Stimulated activated CD8-positive, alpha-beta memory T cell treated with anti-CD3 and anti-CD28 coated beads, Interleukin-4, amount 100 ng/mL, for 1 hour (primary cell): ENCODE measurements at places on chromosomes 16 and 17.

- no peak for DNase-seq
These were observed 389.5 kb upstream of the ASIC2 start for GRCh38 chr17:33682599-33682998.

GRCh38 chr17:75036643-75037268 lies 10.0 kb downstream of the ATP5PD start:
- DNase-seq: peak; percentile 50

- no peak for DNase-seq
These were observed 55.5 kb downstream of the SYT17 start for GRCh38 chr16:19223235-19224170.

DNA sequence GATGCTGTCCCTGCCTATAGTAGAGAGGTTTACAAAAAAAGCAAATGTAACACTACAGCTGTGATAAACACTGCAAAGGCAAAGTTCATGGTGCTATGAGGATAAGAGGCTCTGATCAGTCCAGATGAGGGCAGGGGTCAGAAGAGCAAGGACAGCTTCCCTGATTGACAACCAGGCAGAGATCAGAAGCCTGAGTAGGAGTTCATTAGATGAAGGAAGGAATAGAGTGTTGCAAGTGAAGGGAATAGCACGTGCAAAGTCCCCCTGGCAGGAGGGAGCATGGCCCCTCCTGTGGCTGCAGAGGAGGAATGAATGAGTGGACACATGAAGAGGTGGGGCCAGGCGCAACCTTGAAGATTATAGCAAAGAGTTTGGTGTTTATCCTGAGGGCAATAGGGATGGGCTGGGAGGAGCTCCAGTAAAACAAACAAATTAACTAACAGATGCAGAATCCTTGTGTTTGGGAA lies 208.4 kb upstream of the IRX5 start:
- no peak for DNase-seq

DNA sequence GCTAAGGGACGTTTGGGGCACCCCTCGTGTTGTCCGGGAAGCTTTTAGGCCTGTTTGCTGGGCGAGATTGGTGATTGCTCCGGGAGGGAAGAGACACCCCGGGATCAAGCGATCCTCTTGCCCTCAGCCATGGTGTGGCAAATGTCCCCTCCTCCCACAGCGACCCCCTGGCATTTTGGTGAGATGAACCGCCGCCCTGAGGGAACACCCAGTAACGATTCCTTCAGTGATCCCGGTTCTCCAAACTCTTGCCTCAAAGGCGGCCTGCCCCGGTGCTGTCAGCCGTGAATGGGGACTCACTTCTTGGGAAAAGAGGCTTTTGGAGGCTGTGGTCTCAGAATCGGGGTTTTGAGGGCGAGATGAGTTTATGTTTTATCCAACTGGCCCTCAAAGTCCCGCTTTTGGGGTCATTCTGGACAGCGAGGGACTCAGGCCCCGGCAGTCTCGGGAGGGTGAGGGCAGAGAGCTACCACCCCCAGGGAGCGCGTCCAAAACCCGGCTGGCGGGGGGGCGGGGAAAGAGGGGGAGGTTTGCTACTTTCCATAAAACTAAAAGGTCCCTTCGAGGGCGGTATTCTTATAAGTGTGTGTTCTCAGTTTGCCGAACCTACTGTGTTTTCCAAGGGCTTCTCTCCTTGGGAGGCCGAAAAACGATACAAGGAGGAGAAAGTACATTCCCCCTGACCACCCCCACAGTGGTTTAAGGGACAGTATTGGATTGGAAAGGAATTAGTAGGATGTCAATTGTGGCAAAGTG lies 232.7 kb downstream of the MRTFB start:
- no peak for DNase-seq

DNA sequence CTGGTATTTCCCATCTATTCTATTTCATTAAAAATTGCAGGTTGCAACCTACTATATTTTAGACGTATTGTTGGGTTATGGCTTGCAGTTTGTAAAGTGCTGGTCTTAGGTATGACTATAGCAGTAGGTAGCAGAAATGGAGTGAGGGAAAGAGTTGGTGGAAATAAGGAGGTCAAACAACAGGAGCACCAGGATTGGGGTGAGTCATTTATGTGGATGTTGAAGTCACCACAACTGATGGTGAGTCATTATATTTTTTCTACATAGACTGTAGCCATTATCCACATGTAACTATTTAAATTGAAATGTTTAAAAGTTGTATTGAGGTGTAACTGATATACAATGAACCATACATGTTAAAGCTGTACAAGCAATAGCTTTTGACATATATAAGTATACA lies 25.0 kb upstream of the HS3ST3A1 start:
- DNase-seq: no peak

GRCh38 chr16:50259334-50260205 lies 6.8 kb upstream of the ADCY7 start:
- DNase-seq: no peak

DNA sequence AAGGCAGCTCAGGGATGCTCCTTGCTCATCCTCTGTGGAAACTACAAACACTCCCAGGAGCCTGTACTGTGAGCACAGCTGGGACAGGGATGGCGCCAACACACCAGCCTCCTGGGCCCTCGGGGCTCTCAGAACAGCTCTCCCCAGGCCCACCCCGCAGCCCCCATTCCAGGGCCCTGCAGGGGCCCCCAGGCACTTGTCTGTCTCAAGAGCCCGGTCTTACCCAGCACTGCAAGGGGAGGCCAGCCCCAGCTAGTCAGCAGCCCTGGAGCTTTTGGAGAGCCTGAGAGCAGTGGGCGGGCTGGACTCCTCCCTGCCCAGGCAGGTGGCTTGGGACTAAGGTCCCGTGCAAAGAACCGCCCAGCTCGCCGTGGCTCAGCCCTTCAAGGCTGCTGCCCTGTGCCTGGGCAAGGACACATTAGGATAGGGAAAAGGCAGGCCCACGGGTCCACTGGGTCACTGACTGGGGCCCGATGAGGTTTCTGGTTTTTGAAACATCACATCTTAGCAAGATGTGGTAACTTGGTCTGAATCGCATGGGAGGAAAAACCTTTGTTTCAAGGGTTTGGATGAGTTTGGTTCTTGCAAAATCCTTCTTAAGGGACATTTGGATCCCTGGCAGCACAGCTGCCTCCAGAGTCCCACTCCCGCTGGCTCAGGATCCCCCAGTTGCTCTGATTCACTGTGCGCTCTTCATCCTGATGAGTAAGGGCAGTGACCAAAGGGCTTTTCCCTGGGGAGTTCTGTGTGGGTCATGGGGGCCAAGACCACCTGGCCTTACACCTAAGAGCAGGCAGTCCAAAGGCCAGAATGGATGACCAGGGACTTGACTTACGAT lies 2.8 kb downstream of the DNASE1L2 start:
- DNase-seq: no peak

DNA sequence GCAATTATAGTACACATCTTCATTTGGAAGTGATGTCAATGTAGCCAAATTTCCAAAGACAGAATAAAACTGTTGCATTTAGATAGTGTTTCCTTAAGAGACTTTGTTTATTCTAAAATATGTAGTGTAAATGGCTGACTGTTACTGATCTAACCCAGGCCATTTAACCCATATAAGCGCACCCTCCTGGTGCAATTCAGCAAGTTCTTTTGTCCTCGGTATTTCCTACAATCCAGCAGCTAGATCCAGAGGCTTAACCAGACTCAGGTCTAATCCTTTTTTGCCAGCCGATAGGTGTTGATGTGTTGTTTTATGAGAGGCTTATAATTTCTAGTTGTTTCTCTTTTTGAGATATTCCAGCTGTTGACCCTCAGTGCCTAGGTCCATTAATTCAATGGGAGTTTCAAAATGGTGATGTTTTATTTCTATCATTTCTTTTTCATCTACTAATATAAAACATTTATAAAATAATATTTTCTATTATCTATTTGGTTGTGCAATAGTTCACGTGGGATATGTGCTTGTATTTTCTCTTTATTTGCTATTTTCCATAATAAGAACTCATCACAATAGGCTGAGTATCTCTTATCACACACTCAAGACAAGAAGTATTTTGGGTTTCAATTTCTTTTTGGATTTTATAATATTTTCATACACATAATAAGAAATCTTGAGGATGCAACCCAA lies 14.5 kb downstream of the ABCA9 start:
- no peak for DNase-seq

GRCh38 chr16:4298761-4299522 lies 16.9 kb upstream of the GLIS2 start:
- DNase-seq: no peak

DNA sequence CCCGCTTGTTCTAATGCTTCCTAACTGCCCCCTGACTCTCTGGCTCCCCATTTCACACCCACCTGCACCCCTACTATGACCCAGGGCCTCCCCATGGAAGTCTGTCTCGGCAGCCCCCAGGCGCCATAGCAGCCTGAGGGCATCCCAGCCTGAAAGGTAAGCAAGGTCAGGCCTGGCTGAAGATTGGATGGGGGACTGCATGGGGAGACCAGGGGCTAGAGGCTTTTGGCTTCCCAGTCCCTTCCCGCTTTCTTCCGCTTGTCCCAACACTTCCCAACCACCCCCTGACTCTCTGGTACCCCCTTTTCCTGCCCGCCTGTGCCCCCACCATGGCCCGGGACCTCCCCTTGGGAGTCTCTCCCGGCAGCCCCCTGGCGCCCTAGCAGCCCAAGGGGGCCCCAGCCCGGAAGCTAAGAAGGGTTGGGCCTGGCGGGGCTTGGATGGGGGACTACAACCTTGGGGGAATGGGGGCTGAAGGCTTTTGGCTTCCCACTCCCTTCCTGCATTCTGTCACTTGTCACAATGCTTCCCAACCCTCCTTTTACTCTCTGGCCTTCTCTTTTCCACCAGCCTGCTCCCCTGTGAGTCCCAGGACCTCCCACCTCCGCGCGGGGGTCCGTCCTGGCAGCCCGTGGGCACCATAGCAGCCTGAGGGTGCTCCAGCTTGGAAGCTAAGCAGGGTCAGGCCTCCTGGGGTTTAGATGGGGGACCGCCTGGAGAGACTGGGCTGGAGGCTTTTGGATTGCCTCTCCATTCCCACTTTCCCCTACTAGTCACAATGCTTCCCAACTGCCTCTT lies 2288.4 kb downstream of the TP53TG3F start:
- DNase-seq: no peak

GRCh38 chr17:79305376-79305767 lies 230.7 kb downstream of the ENGASE start:
- DNase-seq: no peak

- DNase-seq: no peak
These were observed 305.7 kb downstream of the RBFOX1 start for GRCh38 chr16:7638306-7638705.

- DNase-seq: no peak
These were observed 64.1 kb upstream of the HSBP1 start for GRCh38 chr16:83743720-83744119.

DNA sequence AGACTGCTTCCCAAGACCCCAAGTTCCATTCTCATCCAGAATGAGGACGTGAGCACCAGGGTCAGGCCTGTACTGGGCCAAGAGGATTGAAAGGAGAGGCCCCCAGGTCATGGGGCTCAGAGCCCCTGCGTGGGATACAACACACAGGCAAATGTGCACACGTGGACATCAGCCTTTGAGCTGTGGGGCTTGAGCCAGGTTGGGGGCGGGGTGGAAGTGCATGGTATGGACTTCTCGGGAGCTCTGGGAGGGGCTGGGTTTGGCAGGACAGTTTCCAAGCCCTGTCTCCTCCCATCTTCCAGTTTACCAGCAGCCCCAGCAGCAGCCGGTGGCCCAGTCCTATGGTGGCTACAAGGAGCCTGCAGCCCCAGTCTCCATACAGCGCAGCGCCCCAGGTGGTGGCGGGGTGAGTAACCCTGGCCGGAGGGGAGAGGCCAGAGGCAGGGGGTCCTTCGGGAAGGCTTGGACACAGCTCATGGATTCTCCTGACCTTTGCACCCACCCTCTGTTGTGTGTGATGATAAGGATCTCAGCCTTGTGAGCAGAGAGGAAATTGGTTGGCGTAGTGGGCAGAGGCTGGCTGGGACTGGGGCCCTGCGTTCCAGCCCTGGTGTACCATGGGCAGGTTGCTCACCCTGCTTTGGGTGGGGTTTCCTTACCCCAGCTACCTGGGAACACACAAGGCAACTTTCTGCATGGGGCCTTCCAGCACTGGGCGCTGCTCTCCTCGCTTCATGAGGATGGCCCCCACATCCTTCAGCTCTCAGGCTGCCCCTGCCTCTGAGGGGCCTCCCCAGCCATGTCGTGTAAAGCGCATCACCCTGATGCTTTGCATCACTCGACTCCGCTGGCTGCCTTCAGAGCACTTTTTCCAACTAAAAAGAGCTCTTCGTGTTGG lies 10.4 kb upstream of the LASP1NB start:
- no peak for DNase-seq

GRCh38 chr17:6755731-6756184 lies at the start of gene XAF1:
TSS of gene XAF1 (plus strand) at chr17:6756046. CDS start at chr17:6756079, 33 bp downstream.
- DNase-seq: no peak

GRCh38 chr17:60678118-60678444 lies 430 bp downstream of the BCAS3 start:
- no peak for DNase-seq

DNA sequence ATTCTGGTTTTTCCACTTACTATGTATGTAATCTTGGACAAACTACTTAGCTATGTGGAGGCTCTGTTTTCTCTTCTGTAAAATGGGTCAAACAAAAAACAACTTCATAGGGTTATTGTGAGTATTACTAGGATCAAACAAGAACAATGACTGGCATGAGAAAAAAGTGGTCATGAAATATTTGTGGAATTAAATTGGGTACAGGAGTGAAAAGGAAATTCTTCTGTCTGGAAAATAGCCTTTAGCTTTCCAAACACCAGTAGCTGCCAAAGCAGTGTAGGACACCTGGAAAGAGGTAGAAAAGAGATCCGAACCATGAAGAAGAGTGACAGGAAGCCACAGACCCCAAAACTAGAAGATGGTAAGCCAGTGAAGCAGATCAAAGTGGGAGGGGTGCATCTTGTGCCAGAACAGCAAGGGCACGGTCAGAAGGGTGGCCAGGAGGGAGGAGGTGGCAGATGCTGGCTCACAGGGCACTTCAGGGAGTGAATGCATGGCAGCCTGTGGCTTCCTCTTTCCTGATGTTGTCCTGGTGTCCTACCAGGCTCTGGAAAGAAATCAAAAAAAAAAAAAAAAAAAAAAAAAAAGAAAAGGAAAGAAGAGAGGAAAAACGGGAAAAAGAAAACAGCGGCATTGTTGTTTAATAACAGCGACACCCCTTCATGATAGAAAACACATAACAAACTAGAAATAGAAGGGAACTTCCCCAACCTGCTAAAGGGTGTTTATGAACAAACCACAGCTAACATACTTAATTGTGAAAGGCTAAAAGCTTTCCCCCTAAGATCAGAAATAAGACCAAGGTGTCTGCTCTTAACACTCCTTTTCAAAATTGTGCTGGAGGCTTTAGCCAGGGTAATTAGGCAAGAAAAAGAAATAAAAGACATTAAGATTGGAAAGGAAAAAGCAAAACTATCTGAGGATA lies 67.9 kb downstream of the PCTP start:
- DNase-seq: no peak

GRCh38 chr16:69618307-69618706 lies 52.5 kb downstream of the NFAT5 start:
- DNase-seq: no peak
